Naive thymus-derived CD4-positive, alpha-beta T cell (primary cell): ENCODE measurements at places on chromosomes 2 and 18. TPM values are rescaled to one million over a fixed set of nuclear protein-coding genes. Genes with fewer than 3 reads are reported as not detected.

DNA sequence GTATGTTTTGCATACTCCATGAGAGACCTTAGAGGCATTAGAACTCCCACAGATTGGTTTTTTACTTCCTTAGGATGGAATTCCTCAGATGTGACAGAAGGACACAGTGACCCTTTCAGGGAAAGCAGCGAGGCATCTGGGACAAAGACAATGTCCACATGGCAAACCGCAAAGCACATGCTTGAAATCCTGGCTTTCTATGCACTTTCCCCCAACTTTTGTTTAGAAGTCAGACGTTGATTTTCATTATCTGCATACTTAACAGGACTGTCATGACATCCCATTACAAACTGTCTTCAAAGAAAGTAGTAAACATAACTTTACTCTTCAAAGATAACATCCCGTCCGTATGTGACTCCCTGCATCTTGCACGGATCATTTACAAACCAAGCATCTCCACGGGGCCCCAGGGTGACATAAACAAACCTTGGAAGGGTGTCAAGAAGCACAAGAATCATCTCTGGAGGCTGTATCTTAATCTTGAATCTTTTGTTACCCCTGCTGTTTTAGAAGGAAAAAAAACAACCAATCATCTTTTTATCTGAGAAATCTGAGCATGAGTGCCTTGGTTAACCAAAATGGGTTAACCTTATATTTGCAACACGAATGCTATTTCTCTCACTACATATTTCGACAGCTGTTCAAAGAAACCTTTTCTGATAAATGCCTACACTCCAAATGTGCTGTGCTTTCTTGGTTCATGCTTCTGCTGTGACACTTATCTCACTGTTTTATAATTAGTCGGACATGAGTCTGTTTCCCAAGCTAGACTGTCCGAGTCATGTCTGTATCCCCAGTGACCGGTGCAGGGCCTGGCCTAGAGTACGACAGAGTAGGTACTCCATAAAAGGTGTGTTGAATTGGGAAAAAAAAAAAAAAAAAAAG lies 90.8 kb downstream of the CCBE1 start:
- no peak for DNase-seq

DNA sequence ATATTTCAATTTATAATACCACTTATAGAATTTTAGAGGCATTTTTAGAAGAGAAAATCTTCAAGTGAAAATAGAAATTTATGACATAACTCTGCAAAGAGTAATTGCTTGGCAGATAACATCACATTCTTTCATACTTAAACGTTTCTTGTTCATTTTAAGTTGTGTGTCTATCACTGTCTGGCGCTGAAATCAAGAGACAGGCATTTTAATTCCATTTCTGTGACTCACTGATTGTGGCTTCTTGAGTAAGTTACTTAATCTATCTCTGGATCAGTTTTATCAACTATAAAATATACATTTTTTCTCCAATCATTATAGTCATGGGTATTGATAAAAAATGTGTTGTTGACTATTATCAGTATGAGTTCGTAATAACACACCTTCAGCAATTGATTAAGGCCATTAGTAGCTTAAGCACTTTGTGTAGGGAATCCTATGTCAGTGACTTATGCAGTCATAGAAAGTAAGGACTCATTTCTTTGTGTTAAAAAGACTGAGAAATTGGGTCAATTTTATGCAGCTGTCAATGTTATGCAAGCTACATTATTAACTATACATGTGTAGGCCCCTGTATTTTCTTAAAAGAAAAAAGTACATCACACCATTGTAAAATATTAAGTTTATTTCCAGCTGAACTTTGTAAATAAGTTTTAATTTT lies 497.3 kb downstream of the CCDC85A start:
- no peak for DNase-seq

DNA sequence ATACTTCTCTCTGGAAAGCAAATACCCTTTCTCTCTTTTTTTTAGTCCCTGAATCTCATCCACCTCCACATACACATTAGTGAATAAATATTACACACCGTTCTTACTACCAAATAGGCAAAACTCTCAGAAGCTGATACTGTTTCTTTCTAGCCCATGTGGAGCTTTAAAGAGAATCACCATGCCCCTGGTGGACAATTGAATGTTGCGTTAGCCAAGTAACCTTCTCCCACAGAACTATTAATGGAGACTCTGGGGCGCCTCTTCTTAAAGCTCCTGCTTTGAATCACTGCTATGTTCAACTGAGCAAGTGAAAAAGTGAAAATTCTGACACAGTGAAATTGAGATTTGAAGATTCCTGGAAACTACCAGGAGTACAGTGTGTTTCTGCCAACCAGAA lies 522.8 kb upstream of the CDH7 start:
- DNase-seq = no peak

GRCh38 chr2:64196963-64197362 lies 52.7 kb upstream of the PELI1 start:
- no peak for DNase-seq

DNA sequence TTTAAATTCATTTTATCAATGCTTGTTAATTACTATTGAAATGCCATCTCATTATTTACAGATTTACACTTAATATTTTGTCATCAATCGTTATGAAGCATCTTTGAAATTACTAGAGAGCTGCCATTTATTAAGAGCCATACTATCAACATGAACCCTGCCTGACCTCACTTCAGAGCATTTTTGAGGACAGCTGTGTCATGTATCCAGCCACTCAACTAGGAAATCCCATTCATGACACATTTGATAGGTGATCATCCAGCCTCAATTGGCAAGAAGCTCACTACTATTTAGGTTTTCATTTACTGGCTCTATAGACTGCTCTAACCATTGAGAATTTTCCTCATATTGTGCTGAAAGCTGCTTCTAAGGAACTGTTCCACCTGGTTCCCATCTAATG lies 40.6 kb upstream of the TLK1 start:
- no peak for DNase-seq

GRCh38 chr18:317618-318017 lies 49.8 kb upstream of the THOC1 start:
- DNase-seq = no peak

- no peak for DNase-seq
Measured at GRCh38 chr2:151655663-151656398, 78.4 kb downstream of the NEB start.

- no peak for DNase-seq
Measured at GRCh38 chr2:220134756-220135534, 507.5 kb downstream of the SLC4A3 start.

- no peak for DNase-seq
Measured at GRCh38 chr18:29087616-29088246, 910.8 kb upstream of the CDH2 start.

GRCh38 chr2:158414538-158414937 lies 42.0 kb downstream of the CCDC148 start:
- DNase-seq = no peak

GRCh38 chr18:9918016-9918680 lies 4.3 kb downstream of the VAPA start:
- no peak for DNase-seq

DNA sequence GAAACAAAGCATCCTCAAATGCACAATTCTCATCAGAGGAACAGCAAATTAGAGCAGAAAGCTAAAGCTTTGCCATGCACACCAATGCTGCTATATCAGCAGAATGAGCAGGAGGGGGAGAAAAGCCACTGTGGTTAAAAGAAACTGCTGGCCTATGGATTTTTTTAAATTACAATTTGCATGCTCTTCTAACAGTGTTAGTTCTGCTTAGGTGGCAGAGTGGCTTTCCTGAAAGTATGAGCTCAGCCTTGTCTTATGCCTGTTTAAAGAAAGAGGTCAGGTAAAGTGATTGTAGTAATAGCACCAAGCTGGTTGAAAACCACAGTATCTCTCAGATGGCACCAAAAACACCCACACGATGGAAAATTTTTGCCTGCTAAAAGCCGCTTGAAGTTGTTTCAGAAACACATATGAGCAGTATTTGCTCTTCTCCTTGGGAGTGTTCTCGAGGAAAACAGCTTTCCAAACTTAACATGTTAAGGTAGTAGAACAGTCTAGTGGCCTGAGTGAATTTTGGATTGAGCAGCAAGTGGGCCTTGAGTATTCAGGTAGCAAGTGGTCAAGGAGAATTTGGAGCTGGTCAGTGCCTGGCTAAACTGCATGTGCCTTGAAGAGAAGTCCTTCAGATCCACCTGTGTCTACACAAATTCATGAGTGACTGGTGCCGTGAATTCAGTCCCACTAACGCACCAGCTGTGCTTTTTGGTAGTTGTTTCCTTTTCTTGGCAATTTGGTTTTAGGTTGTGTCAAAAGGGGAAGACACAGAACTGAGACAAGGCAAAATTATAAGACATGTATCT lies 19.6 kb upstream of the NDUFV2 start:
- peak; percentile 21 for DNase-seq

DNA sequence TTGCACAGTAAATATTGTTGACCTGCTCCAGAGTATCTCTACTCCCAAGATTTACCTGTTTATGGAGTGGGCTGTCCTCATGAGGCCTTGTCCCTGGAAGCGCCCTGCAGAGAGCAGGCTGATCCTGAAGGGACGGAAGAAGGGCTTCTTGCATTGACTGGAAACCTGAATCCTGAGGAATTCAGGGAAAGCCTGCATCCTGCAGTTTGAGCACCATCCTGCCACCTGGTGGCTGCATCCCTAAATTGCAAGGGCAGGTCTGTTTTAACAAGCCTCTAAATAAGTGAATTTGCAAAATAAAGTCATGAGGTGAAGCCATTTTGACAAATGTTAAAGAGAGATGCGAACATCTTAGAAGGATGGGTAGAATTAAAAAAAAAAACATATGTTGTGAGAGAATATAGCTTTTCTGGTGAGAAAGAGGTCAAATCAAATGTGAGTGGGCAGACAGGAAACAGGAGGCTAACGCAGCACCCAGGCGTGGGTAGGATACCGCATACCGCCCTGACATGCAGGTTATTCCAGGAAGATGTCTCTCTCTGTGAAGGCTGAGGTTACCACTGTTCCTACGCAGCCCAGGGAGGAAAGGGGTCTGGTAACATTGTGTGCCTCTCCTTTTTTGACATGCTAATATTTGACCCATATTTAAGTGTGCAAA lies 754.9 kb downstream of the RNF144A start:
- peak; percentile 33 for DNase-seq

- no peak for DNase-seq
Measured at GRCh38 chr18:11290786-11291185, 141.4 kb upstream of the PIEZO2 start.

DNA sequence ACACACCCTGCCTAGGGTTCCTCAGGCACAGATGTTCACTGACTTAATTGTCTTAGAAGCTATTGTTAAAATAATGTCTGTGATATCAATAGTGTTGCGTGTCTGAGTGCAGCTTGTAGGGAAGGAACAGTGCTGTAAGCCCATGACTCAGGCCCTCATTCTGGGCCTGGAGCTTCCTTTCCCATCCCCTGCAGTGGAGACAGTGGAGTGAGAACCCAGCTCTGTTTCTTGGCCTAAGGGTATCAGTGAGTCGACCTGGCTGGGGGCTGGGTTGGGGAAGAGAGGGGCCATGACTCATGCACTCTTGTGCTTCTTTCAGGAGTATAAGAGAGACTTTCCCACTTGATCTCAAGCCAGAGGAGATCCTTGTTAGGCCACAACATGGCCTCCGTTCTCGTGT lies 106.8 kb downstream of the HRH4 start:
- DNase-seq = no peak

DNA sequence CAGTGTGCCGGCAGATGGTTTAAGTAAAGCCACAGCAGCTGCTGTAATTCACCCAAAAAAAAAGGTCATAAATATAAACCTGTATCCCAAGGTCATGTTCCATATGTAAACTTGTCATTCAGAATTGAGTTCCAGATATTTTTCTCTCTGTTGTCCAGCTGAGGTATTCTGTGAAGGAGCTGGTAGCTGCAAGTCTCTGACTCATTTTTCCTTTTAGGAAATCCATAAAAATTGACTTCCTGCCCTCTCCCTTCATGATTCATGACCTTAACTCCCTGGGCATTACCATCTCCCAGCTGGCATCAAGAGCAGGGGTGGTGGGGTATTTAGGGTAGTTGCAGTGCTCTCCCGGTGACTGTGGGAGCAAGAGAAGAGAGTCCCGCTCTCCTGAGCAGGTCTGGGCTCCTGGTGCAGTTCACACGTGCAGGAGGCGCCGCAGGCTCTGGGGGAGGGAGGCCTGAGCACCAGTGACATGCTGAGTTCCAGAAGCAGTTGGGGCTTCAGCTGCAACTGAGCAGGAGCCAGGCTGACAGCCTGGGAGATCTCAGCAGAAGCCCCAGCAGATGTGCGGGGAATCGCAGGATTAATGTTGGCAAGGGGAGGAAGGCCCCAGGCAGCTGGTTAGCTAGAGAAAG lies 192.6 kb downstream of the MGAT5 start:
- no peak for DNase-seq

- no peak for DNase-seq
Measured at GRCh38 chr2:67283641-67284040, 113.5 kb upstream of the ETAA1 start.

DNA sequence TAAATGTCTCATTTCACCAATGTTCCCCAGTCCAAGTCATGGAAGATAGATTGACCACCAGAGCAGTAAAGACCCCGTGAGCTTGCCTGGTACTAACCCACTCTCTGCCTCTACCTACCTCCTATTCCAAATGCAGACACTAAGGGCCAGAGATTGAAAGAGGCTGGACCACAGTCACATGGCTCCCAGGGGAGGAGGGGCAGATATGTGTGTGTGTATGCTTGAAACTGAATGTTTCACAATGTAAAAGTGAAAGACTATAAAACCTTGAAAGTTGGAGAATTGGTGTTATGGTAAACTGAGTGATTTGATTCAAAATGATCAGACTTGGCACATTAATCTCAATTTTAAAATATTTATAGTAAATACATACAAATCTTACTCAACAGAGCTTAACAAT lies 21.7 kb upstream of the KLHL29 start:
- DNase-seq = no peak

DNA sequence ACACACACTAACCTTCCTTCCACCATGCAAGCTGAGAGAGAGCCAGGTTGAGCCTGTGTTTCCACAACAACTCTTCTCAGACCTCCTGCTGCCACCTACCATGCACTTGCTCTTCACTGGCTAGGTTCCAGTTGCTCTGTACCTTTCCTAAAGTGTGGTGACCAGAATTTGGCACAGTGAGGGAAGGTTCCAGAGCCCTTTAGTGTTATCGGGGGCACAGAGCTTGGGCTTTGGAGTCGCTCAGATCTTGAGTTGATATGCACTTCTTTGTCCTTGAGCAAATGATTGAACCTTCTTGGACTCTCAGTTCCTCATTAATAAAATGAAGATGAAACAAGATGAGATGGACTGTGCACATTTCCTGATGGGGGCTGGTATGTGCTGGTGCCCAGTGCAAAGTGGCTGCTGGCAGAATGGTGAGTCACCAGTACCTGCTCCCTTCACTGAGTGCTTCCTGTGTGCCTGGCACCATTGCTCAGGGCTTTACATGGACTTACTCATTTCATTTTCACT lies 47.1 kb downstream of the NEDD4L start:
- DNase-seq = no peak

GRCh38 chr2:99448556-99448955 lies 41.3 kb downstream of the REV1 start:
- no peak for DNase-seq

PASK gene
- total RNA-seq = 157 TPM

LBX2 gene
- not detected for total RNA-seq

FAM228A gene
- total RNA-seq = not detected

POTEJ gene
- not detected for total RNA-seq

FBXO48 gene
- 1.3 TPM for total RNA-seq

EIF2B4 gene
- 56.1 TPM for total RNA-seq

ANKRD30BL gene
- total RNA-seq = not detected
